ENCODE measurements at places on chromosomes 7 and 10. TPM values are rescaled to one million over a fixed set of nuclear protein-coding genes. Genes with fewer than 3 reads are reported as not detected.

DNA sequence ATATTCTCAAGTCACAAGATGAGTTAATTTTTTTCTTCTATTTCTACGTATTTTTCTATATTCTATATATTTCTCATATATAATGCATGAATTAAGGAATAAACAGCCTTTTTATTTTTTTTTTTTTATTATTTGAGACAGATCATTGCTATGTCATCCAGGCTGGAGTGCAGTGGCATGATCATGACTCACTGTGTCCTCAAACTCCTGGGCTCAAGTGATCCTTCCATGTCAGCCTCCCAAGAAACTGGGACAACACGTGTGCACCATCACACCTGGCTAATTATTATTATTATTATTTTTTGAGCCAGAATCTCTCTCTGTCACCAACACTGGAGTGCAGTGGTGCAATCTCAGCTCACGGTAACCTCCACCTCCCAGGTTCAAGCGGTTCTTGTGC is 1.5 kb downstream of the CLDN12 start:
- DNase-seq: no peak

DNA sequence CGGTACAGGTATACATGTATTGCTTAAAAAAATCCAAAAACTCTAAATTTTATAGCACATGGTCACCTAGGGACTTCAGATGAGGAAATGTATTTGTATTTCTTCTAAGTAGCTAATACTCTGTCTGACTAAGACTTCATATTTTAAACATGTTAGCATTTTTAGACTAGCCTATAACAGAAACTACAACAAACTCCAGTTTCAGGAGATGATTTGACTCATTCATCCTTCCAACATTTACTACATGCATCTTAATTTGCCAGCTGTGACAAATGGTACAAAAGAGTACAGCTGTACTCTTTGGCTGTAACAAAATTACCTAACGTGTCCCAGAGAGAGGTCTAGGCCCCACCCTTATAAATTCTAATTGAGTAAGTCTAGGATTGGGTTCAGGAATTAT is 22.2 kb downstream of the TMEM209 start:
- no peak for DNase-seq

- DNase-seq: no peak
Observed at GRCh38 chr10:97117372-97117771, 68.4 kb downstream of the SLIT1 start.

GRCh38 chr7:99943641-99944496 is 14.4 kb upstream of the GJC3 start:
- DNase-seq: no peak

DNA sequence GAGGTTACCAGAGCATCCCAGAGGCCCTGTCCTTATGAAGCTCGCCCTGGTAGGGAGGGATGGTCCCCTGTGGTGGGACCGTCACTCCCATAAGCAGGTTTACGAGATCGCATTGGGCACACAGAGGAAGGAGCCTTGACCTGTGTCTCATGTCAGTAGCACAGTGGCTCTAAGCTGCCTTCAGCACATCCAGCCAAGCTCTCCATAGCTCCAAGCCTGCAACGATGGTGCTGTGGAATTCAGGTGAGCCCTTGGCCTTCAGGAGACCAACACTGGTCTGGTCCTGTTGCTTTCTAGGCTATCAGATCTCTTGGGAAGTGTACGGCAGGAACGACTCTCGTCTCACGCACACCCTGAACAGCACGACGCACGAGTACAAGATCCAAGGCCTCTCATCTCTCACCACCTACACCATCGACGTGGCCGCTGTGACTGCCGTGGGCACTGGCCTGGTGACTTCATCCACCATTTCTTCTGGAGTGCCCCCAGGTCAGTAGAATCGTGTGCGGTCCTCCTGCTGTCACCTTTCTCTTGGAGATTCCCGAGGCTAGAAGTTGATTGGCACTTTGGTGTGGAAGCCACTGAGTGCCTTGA is 605.3 kb upstream of the FOXK1 start:
- DNase-seq: no peak

DNA sequence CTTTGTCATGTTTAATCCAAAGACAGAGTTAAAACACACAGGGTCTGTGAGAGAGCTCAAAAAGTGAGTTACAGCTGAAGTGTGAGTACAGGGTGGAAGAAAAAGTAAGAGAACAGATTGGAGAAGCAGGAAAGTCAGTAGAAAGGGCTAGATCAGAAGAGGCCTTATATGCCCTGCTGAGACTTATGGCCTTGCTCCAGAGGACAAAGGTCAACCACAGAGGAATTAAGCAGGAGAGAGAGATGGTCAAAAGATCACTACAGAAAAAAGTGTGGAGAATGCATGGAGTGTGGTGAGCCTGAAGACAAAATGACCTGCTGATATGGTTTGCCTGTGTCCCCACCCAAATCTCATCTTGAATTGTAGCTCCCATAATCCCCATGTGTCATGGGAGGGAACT is 213.8 kb downstream of the NEBL start:
- no peak for DNase-seq

GRCh38 chr10:96352582-96352981 is 6.2 kb downstream of the OPALIN start:
- DNase-seq: no peak

- DNase-seq: no peak
Observed at GRCh38 chr7:102004229-102004628, 186.8 kb downstream of the CUX1 start.

Gene SLIT1
- 5.8 TPM for polyA plus RNA-seq

Gene CFAP58
- polyA plus RNA-seq: 1.6 TPM

Gene MBL2
- not detected for polyA plus RNA-seq

Gene VAX1
- not detected for polyA plus RNA-seq

Gene TRIL
- polyA plus RNA-seq: 52.8 TPM
